ENCODE measurements at places on chromosomes 13 and 19.
A peak's percentile ranks its signal among the peaks of the same experiment; 100 is the strongest.

DNA sequence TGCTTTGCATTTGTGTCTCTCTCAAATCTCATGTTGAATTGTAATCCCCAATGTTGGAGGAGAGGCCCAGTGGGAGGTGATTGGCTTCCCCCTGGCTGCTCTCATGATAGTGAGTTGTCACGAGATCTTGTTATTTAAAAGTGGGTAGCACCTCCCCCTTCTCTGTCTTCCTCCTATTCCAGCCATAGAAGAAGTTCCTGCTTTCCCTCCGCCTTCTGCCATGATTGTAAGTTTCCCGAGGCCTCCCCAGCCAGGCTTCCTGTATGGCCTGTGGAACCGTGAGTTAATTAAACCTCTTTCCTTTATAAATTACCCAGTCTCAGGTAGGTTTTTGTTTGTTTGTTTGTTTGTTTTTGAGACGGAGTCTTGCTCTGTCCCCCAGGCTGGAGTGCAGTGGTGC is 3.8 kb downstream of the LILRA4 start:
- DNase-seq = no peak

DNA sequence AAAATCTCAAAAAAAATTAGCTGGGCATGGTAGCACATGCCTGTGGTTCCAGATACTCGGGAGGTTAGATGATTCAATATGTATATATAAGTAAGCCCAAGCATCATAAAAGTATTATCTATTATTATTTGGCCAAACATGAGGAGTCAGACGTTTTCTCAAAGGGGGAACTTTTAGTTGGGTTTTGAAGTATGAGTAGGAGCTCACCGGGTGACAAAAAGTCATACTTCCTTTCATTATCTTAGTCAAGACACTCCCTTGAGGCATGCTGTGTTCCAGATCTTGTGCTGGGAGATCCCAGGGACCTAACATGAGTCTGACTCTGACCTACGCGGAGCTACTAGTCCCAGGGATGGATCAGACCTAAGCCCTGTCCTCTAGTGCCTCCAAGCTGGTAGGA is 8.2 kb upstream of the MYH14 start:
- DNase-seq = no peak

DNA sequence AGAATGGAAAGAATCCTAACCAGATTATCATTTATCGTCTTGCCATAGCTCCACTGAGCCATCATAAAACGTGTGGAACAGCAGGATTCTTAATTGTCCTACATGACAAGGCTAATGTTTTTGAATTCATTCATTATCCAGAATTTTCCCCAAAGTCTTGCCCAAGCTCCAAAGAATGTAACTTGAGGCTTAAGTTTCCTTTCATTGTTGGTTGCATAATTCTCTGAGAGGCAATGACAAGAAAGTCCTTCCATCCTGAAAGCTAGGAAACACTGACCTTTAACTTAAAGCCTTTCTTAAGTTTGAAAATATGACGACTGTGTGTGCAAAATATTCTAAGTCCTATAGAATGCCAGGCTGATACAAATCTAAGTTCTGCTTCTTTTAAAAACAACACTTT is 546.1 kb downstream of the SUCLA2 start:
- no peak for DNase-seq

- peak; percentile 57 for DNase-seq
Observed at GRCh38 chr19:47778954-47779351, 450 bp downstream of the SELENOW start.

DNA sequence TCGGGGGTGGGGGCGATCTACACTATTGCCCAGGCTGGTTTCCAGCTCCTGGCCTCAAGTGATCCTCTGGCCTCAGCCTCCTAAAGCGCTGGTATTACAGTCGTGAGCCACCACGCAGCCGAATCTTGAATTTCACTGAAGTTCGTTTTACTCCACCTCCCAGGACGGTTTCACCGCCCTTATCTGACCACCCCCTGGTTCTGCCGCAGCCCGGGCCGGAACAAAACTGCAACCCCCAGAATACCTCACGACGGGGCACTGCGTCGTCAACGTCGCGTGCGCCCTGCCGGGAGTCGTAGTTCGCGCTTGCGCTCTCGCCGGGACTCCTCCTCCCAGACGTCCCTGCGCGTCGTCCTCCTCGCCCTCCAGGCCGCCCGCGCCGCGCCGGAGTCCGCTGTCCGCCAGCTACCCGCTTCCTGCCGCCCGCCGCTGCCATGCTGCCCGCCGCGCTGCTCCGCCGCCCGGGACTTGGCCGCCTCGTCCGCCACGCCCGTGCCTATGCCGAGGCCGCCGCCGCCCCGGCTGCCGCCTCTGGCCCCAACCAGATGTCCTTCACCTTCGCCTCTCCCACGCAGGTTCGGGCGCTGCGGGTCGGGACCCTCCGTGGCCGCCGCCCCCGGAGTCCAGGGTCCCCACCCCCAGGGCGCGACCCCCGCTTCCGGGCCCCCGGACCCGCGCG is at the start of gene ATP5F1D:
Gene ATP5F1D (plus strand): TSS at position 335 of the 679 bp plus-strand sequence. CDS start 100 bp downstream, at position 435.
- DNase-seq = peak; percentile 97

- DNase-seq = peak; percentile 86
Observed at GRCh38 chr19:17135001-17135853, 59.6 kb downstream of the MYO9B start.

GRCh38 chr19:2462635-2463421 is 6.1 kb upstream of the LMNB2 start:
- DNase-seq = peak; percentile 93

DNA sequence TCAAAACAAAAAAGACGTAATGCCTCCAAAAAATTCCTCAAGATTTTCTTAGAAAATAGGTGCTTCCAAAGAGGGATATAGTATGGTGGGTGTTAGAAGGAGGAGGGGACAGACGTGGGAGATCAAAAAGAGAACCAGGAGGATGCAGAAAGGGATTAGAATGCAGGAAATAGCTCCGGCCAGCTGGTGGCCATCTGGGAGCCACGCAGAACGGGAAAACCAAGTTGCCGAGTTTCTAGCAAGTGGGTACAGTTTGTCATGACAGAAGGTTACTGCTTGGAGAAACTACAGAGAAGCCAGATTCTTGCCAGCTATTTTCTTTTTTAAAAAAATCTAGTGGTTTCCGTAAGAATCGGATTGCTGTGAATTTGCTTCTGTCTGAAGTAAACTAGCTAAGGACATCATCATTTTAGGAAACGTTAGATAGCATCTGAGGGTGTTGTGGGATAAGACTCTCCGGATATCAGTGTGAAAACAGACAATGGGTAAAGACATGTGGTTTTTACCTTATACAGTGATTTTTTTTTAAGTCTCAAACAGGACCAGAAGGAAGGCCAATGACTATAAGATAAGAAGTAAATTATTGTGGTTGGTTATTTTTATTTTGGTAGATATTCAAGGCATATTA is 104.9 kb downstream of the HSPH1 start:
- DNase-seq = no peak

- no peak for DNase-seq
Observed at GRCh38 chr13:98442391-98443230, 134.3 kb downstream of the STK24 start.

DNA sequence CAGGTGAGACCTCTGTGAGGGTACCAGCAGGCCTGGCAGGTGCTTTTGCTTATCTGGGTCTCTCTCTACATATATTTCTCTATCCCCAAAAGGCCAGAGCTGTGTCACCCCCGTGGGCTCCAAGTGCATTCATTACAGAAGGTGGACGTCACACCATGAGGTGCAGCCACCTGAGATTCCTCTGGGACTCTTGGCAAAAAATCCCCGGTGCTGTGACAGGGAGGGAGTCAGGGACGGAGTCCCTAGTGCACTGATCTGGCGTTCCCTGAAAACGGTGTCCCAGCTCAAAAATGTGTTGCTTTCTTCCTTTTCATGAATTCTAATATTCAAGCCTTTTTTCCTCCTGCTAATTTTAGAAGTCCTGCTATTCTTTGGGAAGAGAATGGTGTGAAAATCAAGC is 13.5 kb downstream of the TSHZ3 start:
- no peak for DNase-seq

DNA sequence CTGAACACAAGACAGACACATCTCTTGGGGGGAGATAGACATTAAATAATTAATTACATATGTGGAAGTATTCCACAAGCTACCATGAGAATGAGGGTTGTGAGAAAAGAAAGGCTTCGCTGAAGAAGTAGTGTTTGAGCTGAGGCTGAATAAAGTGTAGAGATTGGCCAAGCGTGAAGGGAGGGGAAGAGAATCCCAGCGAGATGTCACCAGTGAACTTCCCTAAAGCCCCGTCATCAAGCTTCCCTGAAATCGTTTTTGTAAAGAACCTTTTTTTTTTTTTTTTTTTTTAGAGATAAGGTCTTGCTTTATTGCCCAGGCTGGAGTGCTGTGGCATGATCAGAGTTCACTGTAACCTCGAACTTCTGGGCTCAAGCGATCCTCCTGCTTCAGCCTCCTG is 235.2 kb downstream of the KCNRG start:
- no peak for DNase-seq

DNA sequence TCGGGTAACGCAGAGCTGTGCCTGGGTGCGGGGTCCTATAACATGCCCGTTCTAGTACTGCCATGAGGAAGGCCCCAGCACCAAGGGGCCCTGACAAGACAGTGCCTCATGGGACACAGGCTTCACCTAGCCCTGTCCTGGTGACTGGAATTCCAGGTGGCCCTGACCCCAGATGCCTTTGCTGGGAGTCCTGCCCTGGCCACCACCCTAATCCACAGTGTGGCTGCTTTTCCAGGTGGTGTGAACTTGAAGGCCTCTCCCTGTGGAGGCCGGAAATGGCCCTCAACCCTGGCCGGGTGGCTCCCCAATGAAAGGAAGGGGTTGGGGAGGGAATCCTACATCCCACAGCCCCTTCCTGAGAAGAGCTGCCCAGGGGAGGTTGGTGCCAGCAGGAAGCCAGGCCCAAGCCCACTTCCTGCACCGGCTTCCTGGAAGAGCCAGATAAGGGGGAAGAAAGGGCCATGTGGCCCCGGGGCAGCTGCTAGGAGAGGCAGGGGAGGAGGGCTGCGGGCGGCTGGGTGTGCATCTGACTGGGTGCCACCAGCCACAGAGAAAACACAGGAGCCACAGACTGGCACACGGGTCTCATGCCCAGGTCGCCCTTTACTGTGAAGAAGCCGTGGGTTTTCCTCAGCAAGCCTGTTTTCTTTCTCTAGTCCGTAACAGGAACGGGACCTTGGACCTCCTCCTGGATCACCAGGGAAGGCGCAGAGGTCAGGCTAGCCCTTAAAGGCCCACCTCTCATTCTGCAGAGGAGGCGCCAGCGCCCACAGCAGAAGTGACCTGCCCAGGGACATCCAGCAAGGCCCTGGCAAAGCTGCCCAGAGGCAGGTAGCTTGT is 4.7 kb downstream of the LSM4 start:
- DNase-seq = peak; percentile 67

- DNase-seq = no peak
Observed at GRCh38 chr13:82636119-82636518, 1246.2 kb downstream of the SLITRK1 start.

DNA sequence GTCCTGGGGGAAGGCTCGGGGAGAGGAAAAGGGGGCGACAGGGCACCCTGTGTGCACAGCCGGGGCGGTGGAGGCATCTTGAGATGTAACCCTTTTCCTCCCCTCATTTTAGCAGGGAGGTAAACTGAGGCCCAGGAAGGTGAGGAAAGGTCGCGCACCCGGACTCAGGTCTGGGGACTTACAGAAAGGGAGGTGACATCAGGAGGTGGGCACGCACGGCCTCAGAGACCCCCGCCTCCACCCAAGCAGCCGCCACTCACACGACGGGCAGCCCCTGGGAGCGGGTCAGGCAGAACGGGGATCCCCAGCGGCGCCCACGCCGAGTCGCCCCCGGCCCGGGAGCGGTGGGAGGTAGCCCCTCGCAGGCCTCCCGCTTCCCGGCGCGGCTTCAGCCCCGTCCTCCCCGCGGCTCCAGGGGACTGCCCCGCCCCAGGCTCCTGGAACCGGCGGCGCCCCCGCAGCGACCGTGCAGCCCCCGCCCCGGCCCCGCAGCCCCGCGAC is 477 bp downstream of the PIP5K1C start:
- no peak for DNase-seq

GRCh38 chr19:54206030-54206830 is 5.6 kb downstream of the RPS9 start:
- no peak for DNase-seq

DNA sequence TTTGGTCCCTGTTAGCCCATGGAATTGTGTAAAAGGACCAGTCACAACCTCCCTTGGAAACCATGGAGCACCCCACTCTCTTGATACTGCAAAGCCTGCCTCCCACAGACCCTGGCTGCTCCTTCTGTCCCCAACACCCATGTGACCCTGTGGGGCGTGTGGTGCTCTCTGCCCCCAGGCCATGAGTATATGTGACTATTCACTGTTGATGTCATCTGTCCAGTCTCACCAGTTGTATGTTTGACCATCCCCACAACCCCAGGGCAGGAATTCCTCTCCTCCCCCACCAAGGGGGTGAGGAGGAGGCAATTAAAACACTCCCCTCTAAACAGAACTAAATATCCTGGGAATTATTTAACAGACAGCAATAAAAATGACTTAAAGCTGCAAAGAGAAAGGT is 35.2 kb downstream of the KCTD15 start:
- DNase-seq = no peak

GRCh38 chr19:33193865-33194362 is at the start of gene LRP3:
Gene LRP3, plus strand, starts transcription at chr19:33194330. Its CDS starts 456 bp downstream, at chr19:33194786.
- DNase-seq = no peak

GRCh38 chr19:5913739-5914357 is at the start of gene CAPS:
Gene CAPS, plus strand, starts transcription at chr19:5914254. Its CDS starts 153 bp downstream, at chr19:5914407.
- DNase-seq = no peak

DNA sequence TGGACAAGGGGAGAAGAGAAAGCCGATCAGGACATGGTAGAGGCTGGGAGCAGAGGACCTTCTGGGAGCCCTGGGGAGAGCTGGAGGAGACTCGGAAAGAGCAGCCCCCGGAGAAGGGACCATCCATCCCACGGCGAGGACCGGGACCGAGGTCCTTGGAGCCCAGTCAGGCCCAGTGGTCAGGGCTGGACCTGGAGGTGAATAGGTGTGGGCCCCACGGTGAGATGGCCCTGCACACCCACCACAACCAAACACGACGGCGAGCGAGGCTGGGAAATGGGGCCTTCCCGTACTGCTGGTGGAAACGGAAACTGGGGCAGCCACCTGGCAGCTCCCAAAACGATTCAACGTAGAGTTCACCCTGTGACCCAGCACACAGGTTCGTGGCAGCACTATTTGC is 3.7 kb upstream of the NTN5 start:
- DNase-seq = no peak

DNA sequence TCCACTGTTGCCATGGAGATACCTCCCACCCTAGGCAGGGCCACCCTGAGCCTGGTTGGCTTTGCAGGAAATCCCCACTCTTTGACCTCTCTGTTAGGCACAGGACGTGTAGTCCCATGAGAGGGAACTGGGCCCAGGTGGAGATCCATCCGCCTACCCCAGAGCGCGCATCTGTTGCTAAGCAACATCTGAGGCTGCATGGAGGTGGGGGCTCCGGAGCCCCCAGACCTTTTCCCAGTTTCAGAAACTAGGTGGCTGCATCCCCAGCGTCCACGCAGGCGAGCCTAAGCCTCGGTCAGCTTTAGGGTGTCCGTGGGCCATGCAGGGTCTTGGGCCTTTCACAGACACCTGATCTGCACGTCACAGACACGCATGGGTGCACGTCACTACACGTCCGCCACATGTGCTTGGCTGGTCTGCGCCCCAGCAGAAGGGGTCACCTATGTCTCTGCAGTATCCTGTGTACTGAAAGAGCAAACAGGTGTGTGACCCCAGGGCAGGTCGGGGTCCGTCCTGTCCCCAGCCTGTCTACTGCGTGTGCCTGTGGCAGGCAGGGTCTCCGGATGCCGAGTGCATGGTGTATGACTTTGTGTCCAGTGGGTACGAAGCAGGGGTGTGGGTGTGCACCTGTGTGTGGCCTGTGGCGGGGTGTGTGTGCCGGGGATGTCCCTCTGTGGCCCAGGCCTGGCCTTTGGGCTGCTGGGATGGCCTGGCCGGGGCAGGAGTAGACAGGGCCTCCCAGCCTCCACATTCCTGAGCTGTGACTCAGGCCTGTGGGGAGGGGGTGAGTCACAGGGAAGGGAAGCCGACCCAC is 4.1 kb upstream of the CIRBP start:
- DNase-seq = peak; percentile 91

GRCh38 chr13:101305981-101306411 is 110.3 kb downstream of the NALCN start:
- no peak for DNase-seq
